ENCODE measurements at places on chromosomes 4 and X.

DNA sequence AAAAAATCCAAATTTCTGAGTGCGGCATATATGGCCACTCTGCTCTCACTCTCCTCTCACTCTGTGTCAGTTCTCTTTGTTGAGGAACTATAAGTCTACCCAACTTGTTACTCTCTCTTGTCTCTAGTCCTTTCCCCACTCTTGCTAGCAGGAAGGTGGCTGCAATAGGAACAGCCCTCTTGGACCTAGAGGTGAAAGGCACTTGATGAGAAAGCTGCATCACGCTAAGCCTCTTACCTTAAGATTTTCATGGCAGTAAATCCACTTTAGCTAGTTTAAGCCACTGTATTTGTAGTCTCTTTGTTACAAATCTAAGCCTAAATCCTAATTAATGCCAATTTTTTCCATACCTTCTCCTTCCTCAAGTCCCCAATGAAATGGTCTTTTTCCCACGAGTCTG is 189.9 kb downstream of the NKX6-1 start:
- DNase-seq, result no peak

GRCh38 chr4:20318909-20319277 is 67.2 kb downstream of the SLIT2 start:
- no peak for DNase-seq

- DNase-seq, result no peak
Observed at GRCh38 chrX:26050099-26050498, 88.0 kb upstream of the MAGEB18 start.

DNA sequence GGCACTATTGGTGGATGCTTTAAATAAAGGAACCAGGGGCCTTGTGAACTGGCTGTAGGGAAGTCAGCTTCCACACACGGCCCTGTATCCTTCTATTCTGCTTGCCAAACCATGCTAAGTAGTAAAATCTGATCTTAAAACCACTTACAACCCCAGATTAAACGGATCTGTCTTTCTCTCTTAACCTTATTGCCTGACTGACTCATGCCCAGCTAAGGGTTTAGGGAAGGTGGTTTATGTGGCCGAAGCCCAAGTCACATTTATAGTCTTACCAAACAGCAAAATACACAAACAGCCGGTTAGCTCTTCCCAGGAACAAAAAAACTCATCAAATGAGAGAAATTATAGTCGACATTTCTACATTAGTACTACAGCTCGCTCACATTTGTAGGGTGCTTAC is 988.4 kb upstream of the TENM3 start:
- no peak for DNase-seq

DNA sequence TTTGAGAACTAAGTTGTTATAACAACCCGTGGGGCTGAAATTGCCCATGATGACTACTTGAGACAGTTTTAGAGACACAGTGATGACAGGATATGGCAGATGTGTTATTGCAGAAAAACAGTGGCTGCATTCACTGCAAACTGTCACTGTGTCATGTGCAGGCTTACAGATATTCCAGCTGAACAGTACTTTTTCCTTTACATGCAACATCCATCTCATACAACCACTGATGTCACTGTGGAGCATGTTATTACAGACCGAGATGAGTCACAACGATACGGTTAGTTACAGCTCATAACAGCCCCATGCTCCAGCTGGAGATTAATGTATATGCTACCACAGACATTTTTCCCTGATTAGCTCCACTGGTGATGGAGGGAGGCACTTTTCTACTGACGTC is 207.4 kb downstream of the TMA16 start:
- no peak for DNase-seq

DNA sequence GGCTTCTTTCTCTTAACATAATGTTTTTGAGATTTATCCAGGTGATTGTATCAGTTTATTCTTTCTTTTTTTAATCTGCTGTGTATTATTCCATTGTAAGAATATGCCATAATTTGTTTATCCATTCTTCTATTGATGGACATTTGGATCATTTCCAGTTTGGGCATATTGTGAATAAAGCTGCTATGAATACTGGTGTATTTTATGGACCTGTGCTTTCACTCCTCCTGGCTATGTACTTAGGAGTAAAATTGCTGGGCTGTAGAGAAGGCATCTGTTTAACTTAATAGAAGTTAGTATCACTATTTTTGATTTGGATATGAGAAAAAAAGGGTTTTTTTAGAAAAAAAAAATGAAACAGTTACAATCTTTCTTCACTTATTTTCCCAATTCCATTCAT is 50.0 kb upstream of the FAM9C start:
- no peak for DNase-seq

- peak; percentile 89 for DNase-seq
Observed at GRCh38 chrX:12978205-12979025, 3.5 kb downstream of the TMSB4X start.

GRCh38 chrX:9390121-9390520 is 74.7 kb upstream of the TBL1X start:
- DNase-seq, result no peak

DNA sequence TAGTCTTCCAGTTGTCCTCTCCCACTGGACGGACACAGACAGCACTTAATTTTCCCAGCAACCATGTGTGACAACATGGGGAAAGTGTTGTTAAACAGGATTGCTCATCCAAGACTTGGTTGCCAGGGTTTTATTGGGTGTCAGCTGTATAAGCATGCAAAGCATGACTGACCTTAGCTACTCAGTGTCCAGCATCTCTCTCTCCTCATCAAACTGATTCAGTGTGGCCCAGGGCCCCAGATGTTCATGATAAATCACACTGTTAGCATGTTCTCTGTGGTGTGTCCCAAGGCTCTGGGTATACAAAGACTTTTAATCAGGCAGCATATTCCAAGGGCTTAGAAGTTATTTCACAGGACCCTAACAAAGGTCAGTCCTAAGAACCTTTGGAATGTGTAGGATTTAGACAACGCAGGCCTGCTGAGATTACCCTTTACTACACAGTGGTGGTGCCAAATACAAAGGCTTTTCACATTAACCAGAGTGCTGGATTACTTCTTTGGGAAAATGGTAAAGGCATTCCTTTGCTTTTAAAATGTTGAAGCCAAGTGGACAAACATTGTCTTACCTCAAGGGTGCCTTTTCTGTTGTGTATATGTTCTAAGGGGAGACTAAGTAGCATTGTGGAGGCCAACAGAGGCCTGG is 213.3 kb downstream of the GLUD2 start:
- DNase-seq, result no peak

DNA sequence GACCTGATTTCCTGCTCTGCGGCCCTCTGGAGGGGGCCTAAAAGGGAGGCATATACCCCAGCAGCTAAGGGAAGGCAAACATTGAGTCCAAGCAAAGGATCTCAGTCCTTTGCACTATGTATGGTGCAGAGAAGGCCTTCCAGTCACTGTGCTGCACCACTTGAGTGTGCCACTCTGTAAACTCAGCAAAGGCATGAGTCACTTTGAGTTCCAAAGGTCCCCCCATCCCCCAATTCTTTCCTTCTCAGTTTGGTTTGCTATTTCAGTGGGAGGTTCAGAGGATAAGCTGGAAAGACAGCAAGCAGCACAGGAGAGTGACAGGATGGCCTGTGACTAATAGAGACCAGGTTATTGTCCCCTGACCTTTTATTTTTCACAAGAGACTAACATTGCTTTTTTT is 131.3 kb downstream of the FHDC1 start:
- DNase-seq, result no peak

- no peak for DNase-seq
Observed at GRCh38 chr4:101604976-101605375, 185.6 kb upstream of the BANK1 start.

GRCh38 chr4:41935652-41936021 is 408 bp downstream of the TMEM33 start:
- peak; percentile 24 for DNase-seq

DNA sequence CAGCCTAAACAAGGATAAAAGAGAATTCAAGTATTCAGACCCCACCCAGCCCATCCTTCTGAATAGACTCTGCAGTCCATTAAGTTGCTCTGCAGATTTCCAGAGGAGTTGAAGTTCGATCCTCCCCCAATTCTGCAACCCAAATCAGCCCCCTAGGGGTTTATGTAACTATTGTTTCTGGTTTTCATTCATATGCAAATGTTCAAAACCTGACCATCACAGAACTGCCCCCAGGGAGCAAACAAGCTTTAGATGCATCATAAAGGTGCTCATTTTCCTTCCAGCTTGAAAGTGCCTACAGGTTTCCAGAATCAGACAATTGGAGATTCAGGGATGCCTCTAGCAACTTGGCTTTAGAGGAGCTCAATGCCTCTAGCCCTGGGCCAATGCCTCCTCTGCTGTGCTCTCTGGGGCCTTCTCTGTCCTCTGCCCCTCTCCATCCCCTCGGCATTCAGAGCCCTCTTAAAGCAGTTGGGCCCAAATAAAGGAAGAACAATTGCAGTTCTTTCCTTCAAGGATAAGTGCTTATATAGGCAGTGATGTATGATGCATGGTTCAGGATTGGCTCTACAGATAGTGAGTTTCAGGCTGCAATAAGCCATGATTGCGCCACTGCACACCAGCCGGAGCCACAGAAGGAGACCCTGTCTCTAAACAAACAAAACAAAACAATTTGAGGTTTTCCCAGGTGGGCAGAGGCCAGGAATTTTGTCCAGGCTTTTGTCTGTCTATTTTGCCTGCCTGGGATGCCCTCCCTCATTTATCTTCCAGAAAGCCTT is 23.5 kb upstream of the SPINK2 start:
- DNase-seq, result no peak

DNA sequence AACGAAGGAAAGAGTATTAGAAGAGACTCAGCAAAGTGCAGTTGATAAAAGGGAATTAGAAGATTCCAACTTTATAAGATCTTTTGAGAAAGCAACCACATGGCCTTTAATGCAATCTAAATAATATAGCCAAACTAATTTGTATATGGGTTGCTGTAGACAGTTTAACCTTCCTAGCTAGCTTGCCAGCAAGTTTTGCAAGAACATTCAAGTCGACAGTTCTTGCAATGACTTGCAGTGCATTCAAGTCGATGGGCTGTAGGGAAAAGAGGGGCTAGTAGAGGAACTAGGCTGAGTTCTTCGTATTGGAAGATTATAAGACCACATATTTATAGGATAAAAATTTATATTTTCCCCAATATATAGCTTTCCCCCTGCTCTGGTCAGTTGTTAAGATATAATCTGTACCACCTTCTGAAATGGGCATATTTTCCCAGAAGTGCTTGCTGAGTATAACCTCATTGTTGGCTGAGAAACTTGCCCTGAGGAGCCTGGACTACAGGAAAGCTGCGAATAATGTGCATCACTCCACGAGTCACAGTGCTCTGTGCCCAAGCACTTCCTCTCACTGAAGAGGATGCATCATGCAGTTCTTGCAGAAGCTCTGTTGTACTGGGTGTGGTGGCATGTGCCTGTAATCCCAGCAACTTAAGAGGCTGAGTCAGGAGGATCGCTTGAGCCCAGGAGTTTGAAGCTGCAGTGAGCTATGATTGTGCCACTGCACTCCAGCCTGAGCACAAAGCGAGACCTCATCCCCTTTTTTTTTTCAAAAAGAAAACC is 56.7 kb downstream of the DOCK11 start:
- DNase-seq, result no peak

- DNase-seq, result no peak
Observed at GRCh38 chr4:22233230-22233629, 282.6 kb downstream of the ADGRA3 start.

- no peak for DNase-seq
Observed at GRCh38 chr4:28845158-28845557, 1875.0 kb upstream of the PCDH7 start.

DNA sequence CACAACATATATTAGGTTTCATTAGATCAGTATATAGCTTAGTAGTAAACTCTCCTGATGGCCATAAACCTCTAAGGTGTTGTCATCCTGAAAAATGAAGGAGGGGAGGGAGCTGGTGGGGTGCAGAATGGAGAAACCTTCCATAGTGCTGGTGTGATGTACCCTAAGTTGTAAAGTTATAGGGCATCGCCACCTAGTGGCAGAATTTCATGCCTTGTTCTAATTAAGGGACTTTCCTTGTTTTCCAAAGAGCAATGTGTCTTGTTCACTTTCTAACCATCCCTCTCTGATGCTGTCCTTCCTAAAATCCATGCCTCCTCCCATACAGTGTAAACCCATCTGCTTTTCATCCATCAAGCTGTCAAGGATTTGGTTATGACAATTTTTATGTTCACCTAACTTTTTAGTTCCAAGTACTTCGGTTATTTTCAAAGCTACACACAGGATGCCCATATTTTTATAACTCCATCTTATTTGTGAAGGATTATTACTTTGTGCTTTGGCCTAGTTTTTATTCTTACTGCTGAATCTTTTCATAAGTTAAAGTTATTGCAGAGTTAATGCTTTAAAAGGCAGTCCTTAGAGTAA is 4.5 kb downstream of the NBDY start:
- peak; percentile 28 for DNase-seq

GRCh38 chr4:7522452-7523220 is 87.9 kb upstream of the PSAPL1 start:
- DNase-seq, result no peak

DNA sequence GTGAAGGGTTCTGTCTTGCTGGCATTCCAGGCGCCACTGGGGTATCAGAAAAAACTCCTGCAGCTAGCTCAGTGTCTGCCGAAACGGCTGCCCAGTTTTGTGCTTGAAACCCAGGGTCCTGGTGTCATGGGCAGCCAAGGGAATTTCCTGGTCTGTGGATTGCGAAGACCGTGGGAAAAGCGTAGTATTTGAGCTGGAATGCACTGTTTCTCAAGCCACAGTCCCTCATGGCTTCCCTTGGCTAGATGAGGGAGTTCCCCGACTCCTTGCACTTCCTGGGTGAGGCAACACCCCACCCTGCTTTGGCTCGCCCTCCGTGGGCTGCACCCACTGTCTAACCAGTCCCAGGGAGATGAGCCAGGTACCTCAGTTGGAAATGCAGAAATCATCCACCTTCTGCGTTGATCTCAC is 40.1 kb downstream of the NOP14 start:
- DNase-seq, result no peak

DNA sequence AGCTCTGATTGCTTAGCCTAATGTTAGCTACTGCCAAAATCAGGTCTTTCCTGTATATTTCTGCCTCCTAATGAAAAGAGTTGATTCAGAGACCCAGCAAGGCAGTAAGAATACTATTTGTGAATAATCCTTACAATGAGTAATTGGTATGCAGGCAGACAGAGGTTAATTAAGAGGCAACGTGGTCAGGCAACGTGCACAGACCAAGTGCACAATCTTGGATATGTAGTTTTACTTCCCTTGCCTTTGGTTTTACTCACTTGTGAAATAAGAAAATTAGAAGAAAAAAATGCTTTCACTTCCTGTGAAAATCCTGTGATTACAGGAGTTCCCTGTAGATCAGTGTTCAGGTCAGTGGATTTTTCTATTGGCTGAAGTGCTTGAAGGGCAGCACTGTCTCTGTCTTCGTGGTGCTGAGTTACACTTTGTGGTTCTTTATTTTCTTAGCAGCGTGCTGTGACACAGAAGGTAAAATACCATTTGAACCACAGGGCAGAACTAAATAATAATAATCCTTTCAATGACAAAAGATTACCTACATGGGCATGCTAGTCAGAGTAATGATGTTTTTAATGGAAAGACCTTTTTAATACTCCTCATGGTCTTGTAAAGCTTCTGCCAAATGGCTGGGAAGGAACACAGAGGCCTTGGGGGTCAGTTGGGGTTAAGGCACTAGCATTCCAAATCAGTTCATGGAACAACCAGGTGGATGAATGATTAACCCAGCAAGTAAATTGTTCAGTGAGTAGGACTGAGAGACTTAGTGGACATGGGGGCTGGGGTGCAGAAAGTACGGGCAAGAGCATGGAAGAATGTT is 430.9 kb downstream of the MAPK10 start:
- DNase-seq, result no peak

Measured in Jurkat, Clone E6-1 (cell line).